ENCODE measurements at places on chromosomes 13 and 19.

- no peak for DNase-seq
Measured at GRCh38 chr13:42769650-42770049, 11.7 kb upstream of the FAM216B start.

DNA sequence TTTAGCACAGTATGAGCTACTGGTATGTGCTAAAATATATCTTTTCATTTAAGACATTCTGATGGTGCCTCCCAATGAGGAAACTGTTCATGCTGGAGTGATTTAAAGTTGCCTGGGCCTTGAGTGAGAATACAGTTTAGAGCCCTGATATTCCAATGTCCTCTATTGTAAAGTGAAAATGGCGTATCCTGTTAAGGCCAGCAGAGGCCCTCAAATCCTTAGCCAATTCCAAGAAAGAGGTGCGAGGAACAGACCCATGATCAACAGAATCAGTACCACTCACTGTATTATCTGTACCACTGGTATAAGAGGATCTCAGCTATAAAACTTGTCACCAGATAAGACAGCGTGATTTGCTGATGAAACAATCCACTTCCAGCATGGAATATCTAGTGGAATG lies 273.1 kb upstream of the SLITRK5 start:
- no peak for DNase-seq

DNA sequence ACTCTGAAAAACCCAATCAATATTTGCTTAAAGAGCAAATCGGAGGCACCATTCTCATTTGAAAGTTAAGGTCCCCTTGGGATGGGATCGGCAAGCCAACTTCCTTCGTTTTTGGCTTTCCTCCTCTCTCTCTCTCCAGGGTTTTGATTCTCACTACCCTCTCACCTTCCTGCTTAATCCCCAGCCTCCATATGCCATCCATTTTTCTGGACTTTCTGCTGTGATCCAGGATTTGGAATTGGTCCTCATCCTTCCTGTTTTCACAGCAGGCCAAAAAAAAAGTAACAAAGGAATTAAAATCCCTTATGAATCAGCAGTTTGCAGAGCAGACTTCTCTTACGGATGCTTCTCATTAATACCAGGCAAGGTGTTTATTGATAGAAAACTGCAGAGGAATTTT lies 283.1 kb upstream of the TMTC4 start:
- DNase-seq = no peak

DNA sequence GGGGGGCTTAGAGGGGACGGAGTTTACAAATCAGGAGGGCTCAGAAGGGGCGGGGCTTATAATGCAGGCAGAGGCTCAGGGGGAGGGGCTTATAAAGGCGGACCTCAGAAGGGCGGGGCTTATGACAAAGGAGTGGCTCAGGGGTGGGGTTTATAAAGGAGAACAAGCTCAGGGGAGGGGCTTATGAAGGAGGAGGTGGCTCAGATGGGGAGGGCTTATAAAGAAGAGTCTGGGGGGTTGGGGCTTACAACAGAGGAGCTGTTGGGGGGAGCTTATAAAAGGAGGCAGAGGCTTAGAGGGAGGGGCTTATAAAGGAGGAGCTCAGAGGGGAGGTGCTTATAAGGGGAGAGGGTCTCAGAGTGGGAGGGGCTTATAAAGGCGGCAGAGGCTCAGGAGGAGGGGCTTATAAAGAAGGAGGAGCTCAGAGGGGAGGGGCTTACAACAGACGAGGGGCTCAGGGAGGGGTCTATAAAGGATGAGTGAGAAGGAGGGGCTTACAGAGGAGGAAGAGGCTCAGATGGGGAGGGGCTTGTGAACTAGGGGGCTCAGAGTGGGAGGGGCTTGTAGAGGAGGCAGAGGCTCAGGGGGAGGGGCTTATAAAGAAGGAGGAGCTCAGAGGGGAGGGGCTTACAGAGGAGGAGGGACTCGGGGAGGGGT lies 1.0 kb downstream of the SMIM24 start:
- DNase-seq = peak; percentile 89

DNA sequence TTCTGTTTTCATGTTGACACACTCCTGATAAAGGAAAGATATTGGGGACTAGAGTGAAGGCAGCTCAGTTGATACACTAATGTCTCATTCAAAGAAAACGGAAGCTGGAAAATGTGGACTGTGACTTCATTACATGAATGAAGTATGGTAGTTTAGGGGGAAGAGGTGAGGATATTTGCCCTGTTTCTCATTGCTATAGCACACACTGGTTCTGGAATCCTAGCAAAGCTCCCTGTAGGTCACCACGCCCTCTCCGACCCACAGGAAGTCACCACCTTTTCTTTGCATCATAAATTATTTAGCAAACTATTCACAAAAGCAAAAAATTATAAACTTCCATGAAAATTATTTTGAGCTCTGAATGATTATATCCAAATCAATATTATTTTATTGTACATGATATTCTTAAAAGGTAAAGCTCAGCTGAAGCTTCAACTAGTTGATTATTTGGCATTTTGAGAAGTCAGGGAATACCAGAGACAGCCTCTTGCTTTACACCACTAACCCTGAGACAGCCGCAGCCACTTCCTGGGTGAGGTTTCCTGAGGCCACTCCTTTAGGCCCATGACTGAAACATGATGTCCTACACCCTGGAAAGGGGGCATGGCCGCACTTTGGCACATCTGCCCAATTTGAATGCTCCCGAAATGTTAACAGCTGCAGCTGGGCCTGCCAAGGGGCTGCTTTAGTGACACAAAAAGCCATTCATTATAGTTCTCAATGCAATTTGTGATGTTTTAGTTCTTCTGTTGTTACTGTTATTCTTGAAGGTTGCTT lies 50.0 kb upstream of the WDFY2 start:
- DNase-seq = no peak

DNA sequence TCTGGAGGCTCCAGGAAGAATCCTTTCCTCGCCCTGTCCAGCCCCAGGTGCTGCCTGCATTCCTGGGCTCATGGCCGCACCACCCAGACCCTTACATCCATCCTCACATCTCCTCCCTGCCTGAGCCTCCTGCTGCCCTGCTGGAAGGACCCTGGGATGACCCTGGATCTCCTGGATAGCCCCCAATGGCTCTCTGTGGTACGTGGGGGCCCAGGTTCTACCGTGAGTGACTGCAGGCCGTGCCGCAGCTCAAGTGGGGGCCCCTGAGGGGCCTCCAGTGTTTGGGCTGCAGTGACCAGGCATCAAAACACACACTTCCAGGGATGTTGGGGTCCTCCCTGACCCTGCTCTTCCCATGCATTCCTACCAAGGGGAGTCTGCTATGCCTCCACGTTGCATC lies 8.3 kb upstream of the MCF2L start:
- no peak for DNase-seq

- no peak for DNase-seq
Measured at GRCh38 chr19:48603449-48603848, 3.1 kb upstream of the SPACA4 start.

DNA sequence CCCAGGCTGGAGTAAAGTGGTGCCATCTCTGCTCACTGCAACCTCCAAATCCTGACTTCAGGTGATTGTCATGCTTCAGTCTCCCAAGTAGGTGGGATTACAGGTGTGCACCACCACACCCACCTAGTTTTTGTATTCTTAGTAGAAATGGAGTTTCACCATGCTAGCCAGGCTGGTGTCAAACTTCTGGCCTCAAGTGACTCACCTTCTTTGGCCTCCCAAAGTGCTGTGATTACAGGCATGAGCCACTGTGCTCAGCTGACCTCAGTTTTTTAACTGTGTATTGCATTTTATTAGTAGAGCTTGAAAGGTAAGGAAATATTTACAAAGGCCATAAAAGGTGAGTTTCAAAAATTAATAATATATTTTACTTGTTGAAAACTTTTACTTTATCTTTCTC lies 2.3 kb downstream of the ZNF726 start:
- DNase-seq = no peak

GRCh38 chr13:37109051-37109678 lies 3.7 kb upstream of the CSNK1A1L start:
- DNase-seq = peak; percentile 51

GRCh38 chr19:42516771-42517170 lies 11.5 kb downstream of the CEACAM1 start:
- DNase-seq = no peak

GRCh38 chr13:33524086-33524485 lies 238.5 kb upstream of the STARD13 start:
- no peak for DNase-seq

DNA sequence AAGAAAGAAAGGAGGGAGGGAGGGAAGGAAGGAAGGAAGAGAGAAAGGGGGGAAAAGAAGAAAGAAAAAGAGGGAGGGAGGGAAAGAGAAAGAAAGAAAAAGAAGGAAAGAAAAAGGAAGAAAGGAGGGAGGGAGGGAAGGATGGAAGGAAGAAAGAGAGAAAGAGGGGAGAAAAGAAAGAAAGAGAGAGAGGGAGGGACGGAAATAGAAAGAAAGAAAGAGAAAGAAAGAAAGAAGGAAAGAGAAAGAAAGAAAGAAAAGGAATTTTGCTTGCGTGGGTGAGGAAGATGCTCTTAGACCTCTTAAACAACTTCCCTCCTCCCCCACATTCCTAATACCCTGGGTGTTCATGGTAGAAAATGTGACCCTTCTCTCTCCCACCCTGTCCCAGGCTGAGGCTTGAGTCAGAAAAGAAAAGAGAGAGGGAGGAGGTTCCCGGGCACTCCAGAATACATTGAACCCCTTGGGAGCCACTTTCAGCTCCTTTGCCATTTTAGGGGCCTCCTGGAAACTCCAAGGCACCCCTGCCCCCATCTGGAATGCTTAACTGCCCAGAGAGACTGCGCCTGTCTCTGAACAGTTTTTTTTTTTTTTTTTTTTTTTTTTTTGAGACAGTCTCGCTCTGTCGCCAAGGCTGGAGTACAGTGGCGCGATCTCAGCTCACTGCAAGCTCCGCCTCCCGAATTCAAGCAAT lies 9.2 kb upstream of the KANK3 start:
- no peak for DNase-seq

DNA sequence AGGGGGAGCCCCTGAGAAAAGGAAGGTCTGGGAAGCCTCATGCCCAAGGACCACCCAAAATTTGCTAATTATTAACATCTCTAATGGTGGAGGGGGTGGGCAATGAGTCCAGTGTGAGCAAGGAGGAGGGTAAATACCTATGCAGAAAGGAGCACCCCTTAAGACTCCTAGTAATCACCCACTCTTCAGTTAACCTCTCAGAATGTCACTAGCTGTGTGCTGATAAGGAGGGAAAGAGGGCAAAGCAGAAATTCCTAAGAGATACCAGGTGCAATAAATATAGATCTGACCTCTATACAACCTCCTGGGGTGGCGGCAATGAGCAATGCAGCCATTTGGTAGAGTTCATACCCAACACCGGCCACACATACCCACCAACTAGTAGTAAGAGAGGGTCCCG lies 12.7 kb upstream of the DPY19L3 start:
- DNase-seq = no peak

DNA sequence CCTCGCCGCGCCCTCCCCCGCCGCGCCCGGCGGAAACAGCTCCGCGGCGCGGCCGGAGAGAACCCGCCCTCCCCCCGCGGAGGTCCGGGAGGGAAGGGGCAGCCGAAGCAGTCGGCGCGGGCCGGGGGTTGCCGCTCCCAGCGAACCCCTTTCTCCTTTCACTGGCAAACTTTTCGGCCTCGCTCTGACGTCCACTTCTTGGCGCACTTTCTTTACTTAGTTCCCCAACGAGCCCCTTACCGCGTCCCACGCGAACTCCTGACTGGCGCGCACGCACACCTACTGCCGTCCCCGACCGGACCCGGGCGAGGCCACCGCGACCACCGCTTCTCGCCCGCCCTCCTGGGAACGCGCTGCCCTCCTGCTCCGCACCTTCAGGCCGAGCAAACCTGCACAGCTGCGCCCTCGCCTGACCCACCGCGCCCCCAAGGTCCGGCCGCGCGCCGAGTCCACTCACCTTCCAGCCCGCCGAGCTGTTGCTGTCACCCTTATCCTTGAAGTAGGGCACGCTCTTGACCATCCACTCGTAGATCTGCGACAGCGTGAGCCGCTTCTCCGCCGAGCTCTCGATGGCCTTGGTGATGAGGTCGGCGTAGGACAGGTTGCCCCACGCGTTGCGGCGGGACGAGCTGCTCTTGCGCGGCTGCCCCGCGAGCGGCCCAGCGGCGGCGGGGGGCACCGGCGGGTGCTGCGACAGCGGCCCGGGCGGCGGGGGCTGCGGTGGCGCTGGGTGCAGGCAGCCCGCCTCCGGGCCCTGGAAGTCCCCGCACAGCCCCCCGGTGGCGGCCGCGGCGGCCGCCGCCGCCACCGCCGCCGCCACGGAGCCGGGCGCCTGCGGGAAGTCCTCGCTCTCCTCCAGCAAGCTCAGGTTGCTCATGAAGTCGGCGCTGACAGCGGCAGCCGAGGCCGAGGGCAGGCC lies 1.1 kb downstream of the FOXO1 start:
- no peak for DNase-seq

GRCh38 chr13:79398127-79398526 lies 7.9 kb downstream of the RBM26 start:
- DNase-seq = no peak

- peak; percentile 94 for DNase-seq
Measured at GRCh38 chr19:5627395-5627904, 4.6 kb downstream of the SAFB start.

- DNase-seq = no peak
Measured at GRCh38 chr13:38648912-38649311, 38.0 kb upstream of the FREM2 start.

DNA sequence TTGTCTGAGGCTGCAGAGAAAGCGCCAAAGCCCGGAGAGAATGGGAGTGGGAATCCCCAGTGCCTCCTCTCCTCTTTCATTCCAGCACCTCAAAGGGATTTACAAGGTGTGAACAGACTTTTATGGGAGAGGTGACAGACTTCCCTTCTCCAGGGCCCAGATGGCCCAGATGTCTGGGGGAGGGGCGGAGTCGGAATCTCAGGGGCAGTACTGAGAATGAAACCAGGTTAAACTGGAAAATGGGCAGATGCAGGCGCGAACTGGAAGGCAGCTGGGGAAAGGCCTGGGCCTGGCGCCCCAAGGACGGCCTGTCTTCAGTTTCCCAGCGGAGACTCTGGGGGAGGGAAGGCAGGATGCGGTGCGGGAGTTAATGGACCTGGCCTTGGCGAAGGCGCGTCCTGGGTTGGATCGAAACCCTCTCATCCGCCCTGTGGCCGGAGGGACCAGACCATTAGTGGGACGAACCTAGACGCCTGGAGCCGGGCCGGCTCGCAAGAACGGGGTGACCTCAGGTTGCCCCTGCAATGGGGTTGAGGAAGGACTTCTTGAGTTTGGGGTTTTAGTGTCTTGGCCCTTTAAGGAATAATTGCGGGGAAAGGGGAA lies 592 bp upstream of the TRIP10 start:
- no peak for DNase-seq

DNA sequence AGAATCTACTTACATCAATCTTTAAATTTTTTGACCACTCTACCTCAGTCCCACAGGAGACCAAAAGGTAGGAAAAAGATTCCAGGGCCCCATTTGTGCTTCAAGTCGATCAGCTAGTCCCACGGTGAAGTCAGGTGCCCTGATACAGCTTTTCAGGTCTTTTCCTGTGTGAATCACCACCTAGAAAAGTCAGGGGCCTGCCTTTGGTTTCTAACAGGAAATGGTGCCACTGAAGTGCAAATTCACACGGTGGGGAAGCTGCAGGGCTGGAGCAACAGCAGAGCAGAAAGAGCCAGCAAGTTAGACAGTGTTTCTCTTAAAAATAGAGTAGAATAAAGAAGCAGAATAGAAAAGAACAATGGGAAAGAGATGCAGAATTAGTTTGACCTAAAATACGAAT lies 107.5 kb downstream of the KLF12 start:
- peak; percentile 10 for DNase-seq

Measured in KBM-7 (cell line).